GM12864 (cell line): ENCODE measurements at places on chromosomes 5 and 9.

- DNase-seq: no peak
Measured at GRCh38 chr5:107805166-107805565, 134.4 kb upstream of the EFNA5 start.

GRCh38 chr5:89450149-89450538, 567.2 kb upstream of the MEF2C start:
- DNase-seq: no peak

DNA sequence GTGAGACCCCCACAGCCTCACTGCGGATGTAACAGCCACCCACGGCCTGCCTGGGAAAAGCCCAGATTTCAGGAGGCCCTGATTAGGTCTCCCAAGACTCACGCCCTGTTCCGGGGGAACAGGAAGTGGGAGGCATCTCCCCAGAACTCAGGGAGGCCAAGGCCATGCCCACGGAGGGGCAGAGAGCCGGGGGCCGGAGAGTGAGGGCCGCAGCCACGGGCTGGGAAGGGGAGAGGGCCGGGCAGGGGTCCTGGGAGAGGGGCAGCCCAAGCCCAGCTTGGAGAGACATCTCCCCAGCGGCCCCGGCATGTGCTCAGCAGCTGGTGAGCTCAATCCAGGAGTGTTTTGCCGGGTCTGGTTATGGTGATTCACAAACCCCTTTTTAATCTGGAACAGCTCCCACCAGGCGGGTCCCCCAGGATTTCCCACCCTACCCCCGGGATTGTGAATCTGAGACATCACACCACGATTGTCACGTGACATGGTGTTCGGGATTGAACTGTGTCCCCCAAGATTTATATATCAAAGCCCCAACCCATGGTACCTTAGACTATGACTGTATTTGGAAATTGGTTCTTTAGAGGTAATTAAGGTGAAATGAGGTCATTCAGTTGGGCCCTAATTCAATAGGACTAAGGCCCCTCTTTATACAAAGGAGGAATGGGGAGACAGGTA, 26.6 kb downstream of the KCNT1 start:
- no peak for DNase-seq

- DNase-seq: no peak
Measured at GRCh38 chr9:16387382-16387781, 483.1 kb downstream of the BNC2 start.

GRCh38 chr5:31888564-31888963, 249.6 kb downstream of the PDZD2 start:
- no peak for DNase-seq

DNA sequence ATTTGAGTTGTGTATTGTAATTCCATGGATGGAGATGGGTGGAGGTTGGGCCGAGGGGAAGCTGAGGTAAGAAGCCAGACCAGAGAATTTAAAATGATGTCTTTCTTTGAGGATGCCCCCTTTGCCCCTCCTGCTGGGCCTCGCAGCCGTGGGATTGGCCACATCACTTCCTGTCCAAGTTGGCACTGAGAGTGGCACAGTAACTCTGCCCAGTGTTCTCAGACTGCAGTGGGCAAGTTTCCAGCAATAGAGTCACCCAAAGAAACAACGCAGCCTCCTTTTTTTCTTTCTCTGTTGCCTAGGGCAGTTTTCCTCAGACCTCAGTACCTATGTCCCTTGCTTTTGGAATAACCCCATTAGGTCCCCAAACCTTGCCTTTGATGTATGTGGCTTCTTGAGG, 306.6 kb upstream of the DMRT1 start:
- DNase-seq: no peak

GRCh38 chr5:123227216-123227615, 138.2 kb downstream of the PRDM6 start:
- no peak for DNase-seq

DNA sequence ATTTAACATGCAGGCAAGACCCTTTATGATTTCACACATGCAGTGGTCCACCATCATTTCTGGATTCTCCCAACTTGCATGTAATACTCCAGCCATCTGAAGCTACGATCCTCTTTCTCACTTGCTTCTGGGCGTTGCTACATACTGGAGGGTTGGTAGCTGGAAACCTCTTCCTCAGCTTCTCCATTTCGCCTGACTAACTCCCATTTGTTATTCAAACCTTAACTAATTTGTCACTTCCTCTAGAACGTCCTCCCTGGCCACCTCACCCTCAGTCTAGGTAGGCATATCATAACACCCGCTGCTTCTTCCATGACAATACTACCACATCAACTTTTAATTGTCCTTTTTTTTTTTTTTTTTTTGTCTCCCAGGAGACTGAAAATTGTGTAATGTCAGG, 72.6 kb upstream of the EQTN start:
- no peak for DNase-seq
